ENCODE measurements at places on chromosomes 11 and 22.

DNA sequence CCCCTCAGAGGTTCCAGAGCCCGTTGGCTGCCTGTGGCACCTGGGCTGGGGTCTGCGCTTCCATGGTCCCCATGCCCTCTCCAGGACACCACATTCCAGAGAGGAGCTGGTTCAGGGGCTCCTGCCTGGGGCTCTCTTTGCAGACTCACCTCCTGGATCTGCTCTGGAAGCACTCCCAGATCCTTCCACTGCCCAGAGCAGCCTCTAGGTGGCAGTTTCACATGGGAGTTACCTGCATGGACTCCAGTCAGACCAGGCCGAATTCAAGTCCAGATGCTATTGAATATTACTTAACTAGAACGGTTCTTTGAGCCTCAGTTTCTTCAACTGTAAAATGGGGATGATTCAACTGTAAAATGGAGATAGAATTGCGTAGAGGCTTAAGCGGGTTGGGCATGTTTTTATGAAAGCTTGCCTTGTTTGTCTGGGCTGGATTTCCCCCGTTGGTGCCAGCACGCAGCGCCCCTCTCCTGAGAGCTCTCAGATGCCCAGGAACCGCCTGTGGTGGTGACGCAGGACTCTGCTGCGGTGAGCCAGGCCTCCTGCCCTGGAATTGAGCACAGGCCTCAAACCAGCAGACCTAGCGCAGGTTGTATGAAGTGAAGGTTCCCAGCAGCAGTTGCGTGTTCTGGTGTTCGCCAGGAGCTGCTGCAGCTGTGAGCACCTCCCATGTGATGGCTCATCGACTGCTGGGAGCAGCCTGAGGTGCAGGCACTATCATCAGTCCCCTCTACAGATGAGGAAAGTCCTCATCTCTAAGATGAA lies 44.2 kb downstream of the LMO1 start:
- no peak for DNase-seq

- DNase-seq, result no peak
These were observed at the start of gene APOL1 for GRCh38 chr22:36252754-36253522. Gene APOL1 (plus strand): TSS chr22:36253133. CDS start chr22:36254956, 1,823 bp downstream.

- DNase-seq, result no peak
These were observed 302.7 kb downstream of the DDX10 start for GRCh38 chr11:108967571-108967970.

DNA sequence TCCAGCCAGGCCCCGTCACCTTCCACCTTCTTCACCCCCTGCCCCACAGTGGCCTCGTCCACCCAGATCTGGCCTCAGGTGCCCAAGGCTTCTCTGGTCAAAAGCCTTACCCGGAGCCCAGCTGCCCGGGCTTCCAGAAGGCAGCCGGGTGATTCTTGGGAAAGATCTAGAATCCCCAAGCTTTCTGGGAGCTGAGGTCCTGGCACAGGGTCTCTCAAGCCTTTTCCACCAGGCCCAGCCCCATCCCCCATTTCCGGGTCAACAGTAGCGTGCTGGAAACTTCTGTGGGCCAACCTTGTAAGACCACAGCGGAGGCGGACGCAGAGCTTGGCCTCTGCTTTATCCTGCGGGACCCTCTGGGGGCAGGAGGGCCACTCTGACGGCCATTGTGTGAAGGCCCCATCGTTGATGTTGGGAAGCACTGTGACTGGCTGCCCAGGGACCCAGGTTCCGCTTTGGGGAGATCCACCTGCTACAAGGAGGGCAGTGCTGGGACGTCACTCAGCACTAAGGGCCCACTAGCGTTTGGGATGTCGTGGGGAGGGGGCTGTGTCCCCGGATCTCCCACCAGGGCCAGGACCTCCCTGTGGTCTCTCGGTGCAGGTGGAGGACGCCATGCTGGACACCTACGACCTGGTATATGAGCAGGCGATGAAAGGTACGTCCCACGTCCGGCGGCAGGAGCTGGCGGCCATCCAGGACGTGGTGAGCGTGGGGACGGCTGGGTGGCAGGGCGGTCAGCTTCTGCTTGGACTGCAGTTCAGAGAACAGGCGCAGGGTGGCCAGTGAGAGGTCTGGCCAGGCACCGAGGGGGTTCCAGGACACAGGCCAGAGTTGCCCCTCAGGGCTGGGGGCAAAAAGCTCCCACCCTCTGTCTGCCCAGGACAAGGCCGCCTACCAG lies 11.5 kb downstream of the TSPAN32 start:
- no peak for DNase-seq

GRCh38 chr11:10413268-10413667 lies 41.8 kb upstream of the AMPD3 start:
- no peak for DNase-seq

DNA sequence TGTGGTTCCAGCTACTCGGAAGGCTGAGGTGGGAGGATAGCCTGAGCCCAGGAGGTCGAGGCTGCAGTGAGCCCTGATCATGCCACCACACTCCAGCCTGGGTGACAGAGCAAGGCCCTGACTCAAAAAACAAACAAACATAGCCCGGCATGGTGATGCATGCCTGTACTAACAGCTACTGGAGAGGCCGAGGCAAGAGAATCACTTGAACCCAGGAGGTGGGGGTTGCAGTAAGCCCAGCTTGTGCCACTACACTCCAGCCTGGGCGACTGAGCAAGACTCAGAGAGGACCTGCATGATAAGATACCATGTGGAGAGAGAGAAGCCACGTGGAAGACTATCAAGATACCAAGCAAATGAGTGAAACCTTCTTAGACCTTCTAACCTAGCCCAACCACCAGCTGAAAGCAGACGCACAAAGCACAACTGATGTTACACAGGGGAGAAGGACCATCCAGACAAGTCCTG lies 36.1 kb downstream of the AMBRA1 start:
- DNase-seq, result no peak

DNA sequence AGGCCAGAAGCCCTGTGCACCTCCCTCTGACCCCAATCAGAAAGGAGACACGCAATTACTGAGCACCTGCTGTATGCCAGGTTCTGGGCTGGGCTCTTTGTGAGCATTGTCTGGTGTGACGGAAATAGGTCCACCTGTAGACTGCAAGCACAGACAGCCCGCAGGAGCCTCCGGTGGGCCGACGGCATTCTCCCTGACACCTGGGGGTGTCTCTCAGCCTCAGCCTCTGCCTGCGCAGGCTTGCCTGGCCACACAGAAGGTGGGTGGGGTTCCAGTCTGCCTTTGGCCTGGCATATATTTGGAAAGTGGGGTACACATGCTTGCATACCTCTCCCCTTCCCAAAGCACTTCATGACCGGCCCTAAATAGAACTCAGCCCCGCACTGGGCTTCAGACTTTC lies 129.3 kb downstream of the BUD13 start:
- no peak for DNase-seq

GRCh38 chr11:11107076-11107723 lies 245.8 kb downstream of the CSNK2A3 start:
- DNase-seq, result no peak

DNA sequence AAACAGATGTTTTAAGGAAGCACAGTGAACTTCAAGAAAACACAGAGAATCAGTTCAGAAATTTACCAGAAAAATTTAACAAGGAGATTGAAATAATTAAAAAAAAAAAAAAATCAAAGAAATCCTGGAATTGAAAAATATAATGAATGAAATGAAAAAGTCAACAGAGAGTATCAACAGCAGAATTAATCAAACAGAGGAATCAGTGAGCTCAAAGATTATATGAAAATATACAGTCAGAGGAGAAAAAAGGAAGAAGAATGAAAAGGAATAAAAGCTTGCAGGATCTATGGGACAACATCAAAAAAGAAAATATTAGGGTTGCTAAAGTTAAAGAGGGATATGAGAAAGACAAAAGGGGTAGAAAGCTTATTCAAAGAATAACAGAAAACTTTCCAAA lies 82.3 kb downstream of the XRRA1 start:
- no peak for DNase-seq

GRCh38 chr11:120135838-120136237 lies 2.1 kb downstream of the TRIM29 start:
- no peak for DNase-seq

- DNase-seq, result no peak
These were observed 43.2 kb upstream of the E2F8 start for GRCh38 chr11:19283991-19284390.

DNA sequence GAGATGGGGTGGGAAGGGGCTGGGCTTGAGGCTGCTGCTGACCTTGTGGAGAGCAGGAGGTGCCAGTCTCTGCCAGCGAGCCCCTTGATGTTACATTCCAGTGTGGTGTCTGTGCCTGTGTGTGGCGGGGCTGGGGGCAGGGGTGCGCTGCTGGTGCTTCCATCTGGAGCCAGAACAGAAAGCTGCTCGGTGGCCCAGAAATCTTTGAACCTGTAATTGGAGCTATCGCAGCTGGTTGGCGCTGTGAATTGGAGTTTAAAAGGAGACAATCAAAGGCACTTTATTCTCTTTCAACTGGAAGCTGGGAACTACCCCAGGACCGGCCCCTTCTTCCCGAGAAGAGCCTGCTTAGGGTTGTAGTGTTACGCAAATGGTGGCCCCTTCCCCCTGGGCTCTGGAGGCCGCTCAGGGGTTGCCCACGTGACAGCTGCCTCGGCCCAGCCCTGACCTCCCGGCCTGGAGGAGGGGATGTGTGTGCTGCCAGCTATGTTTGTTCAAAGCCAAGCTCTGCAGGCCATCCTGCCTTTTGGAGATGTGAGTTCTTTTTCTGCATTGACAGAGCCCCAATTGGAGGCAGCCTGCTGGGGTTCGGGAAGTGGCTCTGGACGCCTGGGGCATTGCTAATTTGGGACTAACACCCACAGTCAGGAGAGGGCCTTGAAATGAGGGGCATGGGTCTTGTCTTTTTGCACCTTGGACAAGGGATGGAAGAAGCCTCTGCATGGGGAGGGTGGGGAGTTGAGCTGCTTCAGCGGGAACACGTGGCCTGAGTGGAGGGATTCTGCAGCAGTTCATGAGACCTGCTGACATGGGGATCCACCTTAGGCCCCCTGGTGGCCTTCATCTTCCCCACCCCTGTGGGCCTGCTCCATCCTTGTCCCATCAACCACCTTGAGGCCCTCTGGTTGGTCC lies 14.0 kb upstream of the ARSA start:
- no peak for DNase-seq

DNA sequence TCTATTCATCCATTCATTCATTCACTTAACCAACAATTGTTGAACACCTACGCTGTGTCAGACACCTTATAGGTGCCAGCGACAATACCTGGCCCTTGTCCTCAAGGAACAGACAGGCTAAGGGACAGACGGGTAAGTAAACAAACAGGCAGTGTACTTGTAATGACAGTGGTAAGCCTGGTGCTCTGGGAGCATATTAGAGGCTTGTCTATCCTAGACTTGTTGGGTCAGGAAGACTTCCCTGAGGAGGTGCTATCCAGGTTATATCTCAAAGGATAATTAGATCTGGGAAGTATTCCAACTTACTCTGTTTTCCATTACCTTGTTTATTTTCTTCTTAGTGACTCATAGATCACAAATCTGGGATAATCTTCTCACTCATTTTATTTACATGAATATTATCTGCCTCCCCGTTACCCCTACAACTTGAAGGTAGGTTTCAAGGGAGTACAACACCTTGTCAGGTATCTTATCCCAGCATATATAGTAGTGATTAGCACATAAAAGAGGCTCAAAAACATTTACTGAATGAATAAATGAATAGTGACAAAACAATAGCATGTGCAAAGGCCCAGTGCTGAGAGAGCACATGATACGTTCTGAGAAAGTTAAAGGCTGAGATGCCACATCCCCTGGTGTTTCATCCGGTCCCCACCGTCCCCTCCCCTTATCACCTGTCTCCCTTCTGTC lies 75.3 kb upstream of the NCAM1 start:
- no peak for DNase-seq

All from stimulated activated CD8-positive, alpha-beta memory T cell treated with anti-CD3 and anti-CD28 coated beads, Interleukin-15, amount 100 ng/mL, for 1 hour (primary cell).